ENCODE measurements at places on chromosomes 7 and 10.

GRCh38 chr7:39937366-39938153, 12.5 kb upstream of the CDK13 start:
- DNase-seq: no peak

GRCh38 chr7:24777806-24778205, 20.5 kb upstream of the GSDME start:
- DNase-seq: no peak

DNA sequence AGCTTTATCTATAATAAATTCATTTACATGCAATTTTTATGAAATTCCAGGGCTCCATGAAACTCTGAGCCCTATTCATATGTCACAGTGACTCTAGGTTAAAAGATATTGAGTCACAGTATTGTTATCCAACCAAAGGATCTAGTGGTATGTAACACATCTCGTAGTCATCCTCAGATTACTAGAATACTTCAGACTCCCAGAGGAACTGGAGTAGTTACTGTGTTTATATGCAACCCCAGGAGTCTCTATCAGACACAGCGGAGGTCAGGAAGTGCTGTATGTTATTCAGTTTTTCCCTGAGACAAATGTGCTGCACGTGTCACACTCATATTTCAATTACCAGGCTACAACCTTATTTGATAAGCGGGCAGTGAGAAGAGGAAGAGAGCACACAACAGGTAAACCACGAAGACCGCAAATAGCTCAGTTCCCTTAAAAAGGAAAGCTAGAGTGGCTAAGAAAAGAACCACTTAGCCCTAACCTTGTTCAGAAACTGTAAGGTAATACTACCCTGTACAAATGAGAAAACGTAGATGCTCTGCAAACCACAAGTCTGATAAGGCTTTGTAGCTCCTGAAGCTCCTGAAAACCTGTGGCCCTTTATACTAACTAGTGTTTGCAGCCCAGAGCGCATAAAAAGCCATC, 114.0 kb upstream of the CNTNAP2 start:
- no peak for DNase-seq

GRCh38 chr10:125815764-125816163, 7.3 kb downstream of the UROS start:
- no peak for DNase-seq

GRCh38 chr7:49488573-49488972, 284.9 kb upstream of the VWC2 start:
- DNase-seq: no peak

- DNase-seq: no peak
Measured at GRCh38 chr7:19916046-19916445, 142.6 kb upstream of the TMEM196 start.

DNA sequence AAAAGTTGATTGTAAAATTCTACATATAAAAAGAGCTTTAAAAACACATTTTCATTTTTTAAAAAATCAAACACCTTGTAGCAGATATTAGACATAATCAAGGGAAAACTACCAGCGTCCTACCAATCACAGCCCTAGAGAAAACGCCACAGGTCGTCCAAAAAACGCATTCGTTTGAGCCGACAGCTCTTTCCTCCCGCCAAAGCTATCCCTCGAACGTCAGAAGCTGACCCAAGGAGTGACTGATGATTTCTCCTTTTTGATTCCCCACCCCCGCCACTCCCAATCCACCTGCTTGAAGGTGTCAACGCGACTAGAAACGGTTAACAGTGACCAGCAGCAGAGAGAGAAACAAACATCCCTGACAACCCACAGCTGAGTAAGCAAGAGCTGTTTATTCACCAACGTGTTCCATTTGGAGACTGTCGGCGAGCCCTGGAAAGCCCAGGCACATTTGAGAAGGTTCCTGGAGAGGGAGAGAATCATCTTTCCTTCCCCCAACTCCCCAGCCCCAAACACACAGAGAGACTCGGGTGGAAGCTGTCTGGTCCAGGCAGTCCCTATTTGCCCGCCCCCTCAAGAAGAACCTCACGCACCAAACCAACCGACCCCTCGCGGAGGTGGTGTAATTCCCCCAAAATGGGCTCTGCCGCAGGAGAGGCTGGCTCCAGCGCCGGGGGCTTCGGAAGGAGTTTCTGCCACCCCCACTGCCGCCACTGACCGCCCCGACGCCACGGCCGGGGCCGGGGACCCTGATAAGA, 622 bp downstream of the CPEB3 start:
- DNase-seq: no peak

DNA sequence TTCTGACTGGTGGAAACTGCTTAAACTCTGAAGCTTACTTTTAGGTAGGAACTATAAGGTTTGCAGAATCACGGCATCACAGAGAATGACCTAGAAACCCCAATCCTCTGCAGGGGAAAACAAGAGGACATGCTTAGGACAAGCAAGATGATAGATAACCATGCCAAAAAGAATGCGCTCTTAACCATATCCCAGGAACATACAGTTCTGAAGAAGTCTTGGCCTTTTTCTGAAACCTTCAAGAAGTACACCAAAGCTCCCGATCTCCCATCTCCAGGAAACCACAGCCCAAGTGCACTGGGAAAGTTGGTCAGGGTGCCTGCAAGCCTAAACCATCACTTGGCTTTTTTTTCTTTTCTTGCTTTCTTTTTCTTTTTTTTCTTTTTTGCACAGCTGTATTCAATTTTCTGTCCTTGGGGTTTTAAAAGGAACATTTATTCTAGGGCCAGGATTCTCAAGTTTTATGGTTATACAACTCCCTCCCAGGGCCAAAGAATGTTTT, 12.2 kb upstream of the SVIL start:
- DNase-seq: peak; percentile 73

DNA sequence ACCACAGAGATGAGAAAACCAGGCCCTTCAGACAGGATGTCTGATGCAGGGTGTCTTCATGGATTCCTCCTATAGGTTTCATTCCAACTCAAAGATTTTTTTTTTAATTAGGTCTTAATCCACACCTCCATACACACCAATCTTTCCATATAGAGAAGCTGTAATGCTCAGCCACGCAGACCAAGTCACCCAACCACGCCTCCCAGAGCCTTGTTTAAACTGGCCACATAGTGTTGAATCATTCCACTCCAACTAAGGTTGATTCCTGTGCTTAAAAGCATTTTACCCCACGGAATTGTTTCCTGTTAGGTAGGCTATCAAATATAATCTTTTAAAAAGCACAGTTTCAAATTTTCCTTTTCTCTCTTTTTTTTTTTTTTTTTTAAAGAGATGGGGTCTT, 153.6 kb downstream of the TYW1B start:
- no peak for DNase-seq

DNA sequence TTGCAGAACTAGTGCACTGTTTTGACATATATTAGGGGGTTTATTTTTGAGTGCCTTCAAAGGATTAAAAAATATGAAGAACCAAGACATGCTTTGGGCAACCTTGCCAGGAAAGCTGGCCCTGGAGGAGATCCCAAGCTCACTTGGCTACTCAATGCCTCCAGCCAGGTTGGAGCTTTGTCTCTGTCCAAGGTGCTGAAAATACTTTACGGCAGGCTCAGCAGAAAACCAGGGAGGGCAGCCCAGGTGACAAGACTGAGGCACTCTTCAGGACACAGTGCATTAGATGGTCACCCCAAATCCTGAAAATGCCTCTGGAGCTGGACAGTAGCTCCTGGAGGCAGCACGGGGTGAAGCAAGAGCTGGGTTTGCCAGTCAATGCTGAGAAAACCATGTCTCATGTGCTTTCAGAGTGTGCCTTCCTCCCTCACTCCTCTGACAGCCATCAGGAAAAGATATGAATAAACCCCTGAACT, 5.8 kb upstream of the KCNH2 start:
- DNase-seq: no peak

GRCh38 chr7:99086532-99086931, 57.4 kb downstream of the SMURF1 start:
- DNase-seq: no peak

DNA sequence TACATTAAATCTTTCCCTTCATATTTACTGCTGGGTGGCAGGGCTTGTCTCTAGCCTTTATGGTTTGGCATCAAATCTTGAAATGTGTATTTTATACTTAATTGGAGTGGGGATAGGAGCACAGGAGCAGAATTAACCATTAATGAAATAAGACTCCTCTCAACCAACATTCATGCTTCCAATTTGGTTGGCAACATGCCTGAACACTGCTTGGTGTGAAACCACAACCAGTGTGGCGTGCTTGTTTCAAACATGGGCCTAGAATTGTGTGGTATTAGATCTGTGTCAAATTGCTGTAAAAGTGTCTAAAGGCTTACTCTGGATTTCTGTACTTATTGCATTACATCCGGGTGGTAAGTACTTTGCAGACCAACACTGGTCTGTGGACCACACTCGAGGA, 25.1 kb upstream of the VPS41 start:
- DNase-seq: no peak

- DNase-seq: no peak
Measured at GRCh38 chr10:100745882-100746783, 751 bp downstream of the PAX2 start.

GRCh38 chr10:128709686-128710085, 583.5 kb upstream of the MKI67 start:
- DNase-seq: no peak

GRCh38 chr10:131667561-131667960, 233.2 kb upstream of the PPP2R2D start:
- no peak for DNase-seq

DNA sequence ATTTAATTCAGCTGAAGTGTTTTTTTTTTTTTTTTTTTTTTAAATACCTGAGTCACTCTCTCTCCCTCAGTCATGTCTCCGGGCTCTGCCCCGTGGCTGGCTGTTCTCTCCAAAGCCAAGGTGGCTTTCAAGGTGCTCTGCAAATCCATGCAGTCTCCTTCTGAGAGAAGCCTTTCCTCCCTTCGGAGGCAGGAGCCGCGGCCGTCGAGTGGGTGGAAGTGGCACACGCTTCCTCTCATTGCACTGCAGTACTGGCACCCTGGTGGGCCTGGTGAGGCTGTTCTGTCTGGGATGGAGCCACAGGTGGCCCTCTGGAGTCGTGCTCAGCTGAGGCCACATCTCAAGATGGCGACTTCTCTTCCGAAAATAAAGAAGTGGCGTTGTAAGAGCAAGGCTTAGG, 221.8 kb downstream of the GLRX3 start:
- DNase-seq: no peak

- no peak for DNase-seq
Measured at GRCh38 chr10:70271996-70272924, 11.5 kb downstream of the NPFFR1 start.

All from right hindlimb (tissue), 1 donor.